ENCODE measurements at places on chromosomes 5 and 9. TPM values are rescaled to one million over a fixed set of nuclear protein-coding genes. Genes with fewer than 3 reads are reported as not detected.

Gene ADAMTS6
- 0.12 TPM for total RNA-seq

Gene PCDHB14
- 0.06 TPM for total RNA-seq

Gene LRRC70
- 0.10 TPM for total RNA-seq

Gene ZNG1A
- total RNA-seq: 28.5 TPM

Gene FIBCD1
- total RNA-seq: 14.4 TPM

Gene UNC5A
- total RNA-seq: 0.23 TPM

Gene ACOT12
- total RNA-seq: not detected

Measured in A549 treated with CpdA at 1 μM for 4 hours (cell line).